CD8-positive, alpha-beta memory T cell (primary cell): ENCODE measurements at places on chromosomes 16 and 17.

GRCh38 chr17:62824290-62825131 is 16.4 kb upstream of the MARCHF10 start:
- DNase-seq: no peak

GRCh38 chr16:84732674-84733352 is 33.0 kb downstream of the USP10 start:
- no peak for DNase-seq

GRCh38 chr17:40168262-40168832 is 8.9 kb upstream of the RAPGEFL1 start:
- peak; percentile 54 for DNase-seq

GRCh38 chr17:19346351-19347255 is 15.9 kb downstream of the B9D1 start:
- no peak for DNase-seq

DNA sequence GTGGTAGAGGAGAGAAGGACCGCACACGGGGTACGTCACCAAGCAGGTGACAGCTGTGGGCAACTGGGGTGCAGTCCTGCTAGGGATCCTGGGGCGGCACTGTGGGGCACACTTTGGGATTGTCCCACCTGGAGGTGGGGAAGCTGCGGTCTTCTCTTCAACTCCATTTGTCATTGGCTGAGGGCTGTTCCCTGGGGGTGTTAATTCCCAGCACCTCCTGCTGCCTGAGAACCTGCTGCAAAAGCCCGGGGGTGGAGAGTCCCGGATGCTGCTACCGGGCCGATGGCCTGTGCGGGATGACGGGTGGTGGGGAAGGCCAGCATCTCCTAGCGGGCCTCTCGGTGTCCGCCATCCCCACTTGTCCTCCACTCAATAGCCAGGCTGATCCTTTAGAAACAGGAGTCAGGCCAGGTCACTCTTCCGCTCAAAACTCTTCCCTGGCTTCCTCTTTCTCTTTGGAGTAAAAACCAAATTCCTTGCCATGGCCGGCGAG is 100.2 kb downstream of the CYLD start:
- DNase-seq: no peak

- DNase-seq: no peak
Observed at GRCh38 chr17:76232342-76232741, 8.0 kb downstream of the RNF157 start.

DNA sequence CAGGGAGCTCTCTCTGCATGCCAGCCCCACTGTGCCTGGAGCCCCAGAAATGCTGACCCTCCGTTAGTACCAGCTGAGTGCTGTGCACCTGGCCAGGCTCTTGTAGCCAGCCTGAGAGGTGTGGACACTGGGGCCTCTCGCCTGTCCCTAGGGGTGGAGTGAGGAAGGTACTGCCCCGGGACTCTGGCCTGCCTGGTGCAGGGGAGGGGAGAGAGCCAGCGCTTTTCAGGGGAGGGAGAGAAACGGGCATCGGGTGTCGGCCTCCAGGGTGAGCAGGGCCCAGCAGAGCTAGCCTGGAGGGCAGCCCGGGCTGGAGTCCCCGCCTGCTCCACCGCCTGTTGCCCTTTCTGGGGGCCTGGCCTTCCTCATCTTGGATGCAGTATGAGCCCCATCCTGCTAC is 13.1 kb downstream of the MAP2K3 start:
- DNase-seq: no peak
